COLO829 (cell line): ENCODE measurements at places on chromosomes 6 and 20.

- no peak for DNase-seq
These were observed 4.3 kb upstream of the LTA start for GRCh38 chr6:31567531-31568370.

- peak; percentile 23 for DNase-seq
These were observed 333.8 kb downstream of the PKHD1 start for GRCh38 chr6:51753635-51754034.

DNA sequence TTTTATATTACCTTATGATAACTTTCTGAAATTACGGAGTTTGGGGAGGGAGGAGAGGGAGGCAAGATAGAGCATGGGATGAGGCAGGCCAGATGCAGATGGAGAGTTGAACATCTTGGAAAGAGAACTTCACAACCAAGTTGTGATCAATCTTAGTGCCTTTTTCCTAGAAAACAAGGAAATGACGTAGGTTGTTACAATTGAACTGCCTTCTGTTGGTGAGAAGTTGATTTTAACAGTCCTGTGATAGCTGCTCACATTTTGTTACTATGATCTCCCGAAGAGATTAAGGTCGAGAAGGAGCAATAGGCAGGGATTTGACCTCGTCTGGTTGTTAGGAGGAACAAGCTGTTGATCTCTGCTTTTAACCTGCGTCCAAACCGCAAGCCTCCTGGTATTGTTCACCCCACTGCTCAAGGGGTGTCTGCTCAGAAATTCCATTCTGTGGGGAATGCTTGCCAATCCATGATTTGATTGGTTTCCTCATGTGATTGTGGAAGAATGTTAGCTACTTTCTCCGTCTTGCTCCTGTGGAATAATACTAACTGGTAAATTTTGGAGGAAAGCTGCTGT, 35.1 kb downstream of the TIAM2 start:
- DNase-seq: no peak

DNA sequence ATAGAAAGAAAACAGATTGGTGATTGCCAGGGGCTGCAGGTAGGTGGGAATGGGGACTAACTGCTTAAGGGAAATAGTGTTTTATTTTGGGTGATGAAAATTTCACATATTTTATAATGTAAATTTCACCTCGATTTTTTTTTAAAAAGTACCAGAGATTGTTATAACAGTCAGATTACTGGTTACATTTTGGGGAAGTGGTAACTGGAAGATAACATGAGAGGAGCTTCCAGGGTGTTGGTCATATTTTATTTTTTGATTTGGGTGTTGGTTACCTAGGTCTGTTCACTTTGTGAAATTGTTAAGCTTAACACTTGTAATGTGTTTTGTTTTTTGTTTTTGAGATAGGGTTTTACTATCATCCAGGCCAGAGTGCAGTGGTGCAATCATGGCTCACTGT, 17.2 kb upstream of the CRIP3 start:
- no peak for DNase-seq

- DNase-seq: no peak
These were observed 50.3 kb downstream of the PRR18 start for GRCh38 chr6:166257911-166258318.

DNA sequence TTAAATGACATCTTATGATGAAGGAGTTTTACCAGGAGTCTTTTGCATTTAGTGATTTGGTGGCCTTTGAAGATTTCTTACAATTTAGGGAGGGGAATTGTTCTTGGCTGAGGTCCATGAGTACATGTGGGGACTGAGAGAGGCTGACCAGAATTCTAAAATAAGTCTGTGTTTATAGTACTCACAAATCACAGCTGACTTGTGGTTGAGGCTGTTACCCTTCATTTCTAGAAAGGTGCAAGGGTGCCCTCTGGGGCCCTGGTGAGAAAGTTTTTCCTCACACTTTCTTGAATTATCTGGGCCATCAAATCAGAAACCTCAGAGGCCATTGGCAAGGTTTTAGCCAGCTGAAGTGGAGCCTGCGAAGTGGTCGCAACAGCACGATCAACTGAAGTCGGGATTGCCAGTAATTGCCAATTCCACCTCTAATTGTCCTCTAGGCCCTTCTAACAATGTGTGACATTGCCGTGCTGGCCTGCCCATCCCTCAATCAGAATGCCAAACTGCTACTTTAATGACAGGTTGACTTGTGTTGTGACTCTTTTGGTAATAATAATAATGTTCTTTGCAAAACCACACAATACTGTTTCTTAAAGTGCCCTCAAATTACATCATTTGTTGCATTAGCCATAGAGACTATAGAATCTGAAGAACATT, 221.6 kb downstream of the OGFRL1 start:
- peak; percentile 57 for DNase-seq

- DNase-seq: no peak
These were observed 38.3 kb upstream of the PKIB start for GRCh38 chr6:122571888-122572287.

- DNase-seq: no peak
These were observed 124.2 kb downstream of the GRM4 start for GRCh38 chr6:34021554-34022190.

- DNase-seq: no peak
These were observed 91.9 kb upstream of the LAMP5 start for GRCh38 chr20:9422321-9423057.

GRCh38 chr6:148932208-148932607, 185.4 kb downstream of the UST start:
- no peak for DNase-seq

GRCh38 chr6:158911746-158912480, 88.1 kb downstream of the RSPH3 start:
- no peak for DNase-seq

- DNase-seq: no peak
These were observed 91.7 kb downstream of the ERMARD start for GRCh38 chr6:169843110-169843509.

DNA sequence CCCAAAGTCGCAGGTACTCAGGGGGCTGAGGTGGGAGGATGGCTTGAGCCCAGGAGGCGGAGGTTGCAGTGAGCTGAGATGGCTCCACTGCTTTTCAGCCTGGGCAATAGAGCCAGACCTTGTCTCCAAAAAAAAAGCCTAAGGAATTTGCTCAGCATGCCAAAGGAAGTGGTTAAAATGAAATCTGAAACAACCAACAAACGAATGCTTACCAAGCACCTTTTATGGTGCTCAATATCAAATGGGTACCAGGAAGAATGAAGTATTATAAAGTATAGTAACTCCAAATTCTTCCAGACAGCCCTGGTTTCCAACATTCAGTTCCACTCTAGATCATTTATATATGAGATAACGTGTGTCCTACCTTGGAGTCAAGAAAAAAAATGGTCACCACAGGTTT, 14.0 kb downstream of the GMDS start:
- DNase-seq: no peak

DNA sequence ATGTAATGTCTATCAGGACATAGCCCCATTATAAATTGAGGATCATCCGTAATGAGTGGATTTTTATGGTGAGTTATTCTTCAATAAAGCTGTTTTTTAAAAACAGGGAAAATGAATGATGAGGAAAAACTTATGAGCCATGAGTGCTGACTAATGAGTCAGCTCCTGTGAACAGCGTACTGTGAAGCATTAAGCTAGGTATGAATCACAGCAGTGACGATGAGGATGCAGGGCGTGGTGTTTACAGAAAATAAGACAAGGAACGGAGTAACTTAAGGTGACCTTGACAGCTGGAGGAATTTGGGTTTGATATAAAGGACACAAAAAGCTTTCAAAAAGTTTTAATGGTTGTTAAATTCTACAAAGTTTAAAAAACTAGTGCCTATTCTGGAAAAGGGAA, 96.3 kb downstream of the FOXF2 start:
- peak; percentile 86 for DNase-seq

DNA sequence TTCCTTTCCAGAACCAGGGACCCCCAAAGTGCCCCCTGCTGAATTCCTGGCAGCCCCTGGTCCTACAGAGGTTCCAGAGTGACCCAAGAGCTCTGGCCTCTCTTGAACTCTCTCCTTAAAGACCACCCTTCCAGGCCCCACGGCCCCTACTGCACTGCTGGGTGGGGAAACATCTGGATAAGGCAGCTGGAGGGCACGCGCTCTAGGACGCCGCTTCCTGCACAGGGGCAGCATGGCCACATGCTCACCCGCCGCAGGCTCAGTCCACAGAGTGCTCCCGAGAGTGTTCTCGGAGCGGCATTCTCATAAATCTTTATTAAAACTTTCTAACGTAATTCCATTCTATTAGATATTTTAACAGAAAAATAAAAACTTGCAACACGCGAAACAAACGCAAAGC, 37.0 kb downstream of the RRBP1 start:
- DNase-seq: no peak

GRCh38 chr20:50271176-50271575, 80.5 kb downstream of the CEBPB start:
- no peak for DNase-seq

DNA sequence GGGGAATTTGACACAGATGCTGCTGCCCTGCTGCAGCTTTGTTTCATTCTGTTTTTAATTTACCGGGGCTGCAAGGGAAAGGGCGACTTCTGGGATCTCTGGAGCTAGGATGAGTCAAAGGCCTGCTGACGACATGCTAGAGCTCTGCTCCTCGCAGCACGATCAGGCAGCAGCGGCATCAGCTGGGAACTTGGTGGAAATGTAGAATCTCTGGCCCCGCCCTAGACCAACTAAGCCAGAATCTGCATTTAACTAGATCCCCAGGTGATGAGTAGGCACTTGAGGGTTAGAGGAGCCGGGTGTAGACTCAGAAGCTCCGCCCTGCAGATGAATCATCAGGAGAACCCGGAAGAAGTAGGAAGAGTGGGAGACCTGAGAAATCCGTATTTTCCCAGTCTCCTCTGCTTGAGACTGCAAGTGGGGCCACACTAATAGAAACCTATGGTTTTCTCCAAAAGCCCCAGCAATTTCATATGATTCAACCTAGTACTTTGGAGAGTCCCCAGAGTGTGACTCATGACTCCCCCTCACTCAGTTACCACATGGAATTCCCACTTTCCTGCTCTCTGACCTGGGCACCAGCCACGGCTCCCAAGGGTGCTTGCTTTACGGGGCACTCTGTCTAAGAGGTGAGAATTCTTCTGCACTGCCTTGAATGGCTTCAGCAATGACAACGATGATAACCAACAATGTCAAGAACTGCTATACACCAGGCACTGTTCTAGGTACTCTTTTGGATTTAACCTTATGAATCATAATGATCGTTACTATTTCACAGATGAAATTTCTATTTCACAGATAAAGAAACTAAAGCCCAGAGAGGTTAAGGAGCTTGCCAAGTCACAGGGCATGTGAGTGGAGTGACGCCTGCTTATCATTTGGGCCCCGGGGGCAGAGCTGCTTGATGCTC, 18.1 kb downstream of the TUBB2B start:
- peak; percentile 78 for DNase-seq

GRCh38 chr6:34059136-34059731, 86.7 kb downstream of the GRM4 start:
- DNase-seq: no peak

DNA sequence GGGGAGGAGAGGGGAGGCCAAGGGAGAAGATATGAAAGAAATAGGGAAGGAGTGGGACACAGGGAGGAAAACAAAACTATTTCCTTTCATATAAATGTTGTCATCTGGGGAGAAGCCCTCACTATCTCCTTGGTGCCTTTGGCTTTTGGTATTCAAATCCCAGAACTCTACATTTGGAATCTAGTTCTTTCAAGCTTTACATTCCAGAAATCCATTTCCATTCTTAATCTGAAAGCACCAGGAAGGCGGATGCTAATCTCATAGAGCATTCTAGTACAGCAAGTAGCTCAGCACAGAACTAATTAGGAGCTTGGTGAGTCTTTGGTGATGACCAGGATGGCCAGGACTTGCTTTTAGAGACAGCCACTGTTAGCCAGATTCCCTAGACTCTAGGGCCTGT, 177.9 kb downstream of the KIF16B start:
- no peak for DNase-seq

DNA sequence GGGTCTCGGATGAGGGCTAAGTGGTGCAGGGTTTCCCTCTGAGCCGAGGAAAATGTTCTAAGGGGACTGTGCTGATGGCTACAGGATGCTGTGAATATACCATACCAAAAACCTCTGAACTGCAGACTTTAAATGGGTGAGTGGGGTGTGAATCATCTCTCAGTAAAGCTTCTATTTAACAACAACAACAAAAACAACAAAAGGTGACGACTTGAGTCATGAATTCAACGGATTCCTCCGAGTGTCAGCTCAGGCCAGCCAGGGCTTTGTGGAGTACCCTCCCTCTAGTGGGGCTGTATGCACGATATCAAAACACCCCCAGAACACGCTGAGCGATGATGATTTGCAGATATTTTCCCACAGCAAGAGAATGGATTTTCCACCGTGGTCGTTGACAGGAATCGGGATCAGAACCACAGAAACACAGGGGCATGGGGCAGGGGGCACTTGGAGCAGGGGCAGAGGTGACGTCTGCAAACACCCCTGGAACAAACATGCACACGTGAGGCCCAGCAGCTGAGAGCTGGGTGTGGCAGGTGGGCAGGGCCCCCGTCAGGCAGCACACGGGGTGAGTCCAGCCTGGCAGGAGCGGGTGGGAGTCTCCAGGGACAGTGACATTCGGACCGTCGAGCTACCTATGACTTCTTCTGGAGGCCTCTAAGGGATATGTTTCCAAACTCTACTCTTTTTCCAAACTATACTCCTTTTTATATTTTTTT, 38.6 kb downstream of the SLC2A4RG start:
- DNase-seq: no peak

- no peak for DNase-seq
These were observed 245.4 kb downstream of the PTPRK start for GRCh38 chr6:128275030-128275429.

- no peak for DNase-seq
These were observed 1.2 kb upstream of the SYNJ2 start for GRCh38 chr6:157980288-157981131.

GRCh38 chr20:32433311-32434021, 75.3 kb downstream of the ASXL1 start:
- no peak for DNase-seq

DNA sequence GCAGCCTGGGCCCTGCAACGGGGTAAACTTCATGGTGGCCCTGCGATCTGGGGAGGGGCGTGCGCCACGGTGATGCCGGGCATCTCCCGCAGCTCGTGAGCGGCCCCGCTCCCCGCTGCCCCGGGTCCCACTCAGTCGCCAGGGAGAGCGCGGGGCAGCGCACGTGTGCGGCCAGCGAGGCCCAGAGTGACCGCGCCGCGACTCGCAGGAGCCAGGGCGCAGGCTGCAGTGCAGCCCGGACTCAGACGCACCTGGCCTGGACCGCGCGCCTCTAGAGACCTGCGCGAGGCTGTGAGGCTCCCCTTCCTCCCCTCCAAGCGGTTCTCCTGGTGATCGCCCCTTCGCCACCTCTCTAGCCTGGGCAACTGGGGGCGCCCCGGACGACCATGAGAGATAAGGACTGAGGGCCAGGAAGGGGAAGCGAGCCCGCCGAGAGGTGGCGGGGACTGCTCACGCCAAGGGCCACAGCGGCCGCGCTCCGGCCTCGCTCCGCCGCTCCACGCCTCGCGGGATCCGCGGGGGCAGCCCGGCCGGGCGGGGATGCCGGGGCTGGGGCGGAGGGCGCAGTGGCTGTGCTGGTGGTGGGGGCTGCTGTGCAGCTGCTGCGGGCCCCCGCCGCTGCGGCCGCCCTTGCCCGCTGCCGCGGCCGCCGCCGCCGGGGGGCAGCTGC, 652 bp downstream of the BMP6 start:
- DNase-seq: no peak
